ENCODE measurements at places on chromosomes 2 and 18.

- no peak for DNase-seq
- H3K27ac ChIP-seq: no peak overlapping the region
- H3K4me3 ChIP-seq: no peak overlapping the region
- H3K36me3 ChIP-seq: no peaks in the 10 kb centered on the region
- no peaks in the 10 kb centered on the region for H3K27me3 ChIP-seq
Observed at GRCh38 chr2:8837795-8838140, 355 bp upstream of the KIDINS220 start.

GRCh38 chr2:68018727-68019126 lies 44.1 kb downstream of the C1D start:
- H3K36me3 ChIP-seq: no peaks in the 10 kb centered on the region
- no peaks in the 10 kb centered on the region for H3K27me3 ChIP-seq
- 0 out of 2 replicates have a peak overlapping the region, but pooled peaks have one; percentile 11 for H3K27ac ChIP-seq
- no peak overlapping the region for H3K4me3 ChIP-seq
- peaks cover 5% of the 10 kb centered on the region for H3K4me1 ChIP-seq

DNA sequence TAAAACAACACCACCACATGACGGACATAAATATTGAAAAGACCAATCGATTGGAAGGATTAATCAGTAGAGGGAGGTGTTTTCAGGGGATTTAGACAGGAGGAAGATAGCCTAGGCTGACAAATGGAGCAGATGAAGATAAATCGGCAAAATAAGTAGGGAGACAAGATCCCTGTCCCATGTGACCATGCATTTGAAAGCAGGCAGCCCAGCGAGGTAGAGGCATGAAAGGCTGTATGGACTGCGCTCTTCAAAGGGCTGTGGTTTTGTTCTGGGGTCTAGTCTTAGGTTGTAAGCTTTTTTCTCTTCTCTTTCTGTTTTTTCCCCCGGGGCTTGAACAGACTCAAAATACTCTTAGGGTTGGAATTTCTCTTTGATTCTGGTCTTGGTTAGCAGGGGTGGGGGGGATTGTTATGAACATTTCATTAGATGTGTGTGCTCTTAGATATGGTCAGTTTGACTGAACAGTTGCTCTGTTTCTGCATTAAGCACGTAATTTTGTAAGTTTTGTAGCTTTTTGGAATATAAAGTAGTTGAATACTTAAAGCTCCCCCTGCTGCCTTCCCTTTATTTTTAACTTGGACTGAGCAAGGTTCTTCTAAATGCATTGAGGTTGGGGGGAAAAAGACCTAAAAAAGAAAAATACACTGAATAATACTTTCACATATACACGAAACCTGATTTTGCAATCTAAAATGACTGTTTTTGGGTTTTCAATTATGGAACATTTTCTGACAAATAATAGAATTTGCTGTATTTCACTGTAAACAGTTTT lies 32.2 kb downstream of the ZNF532 start:
- DNase-seq: no peak
- no peaks in the 10 kb centered on the region for H3K27me3 ChIP-seq
- peaks cover 37% of the 10 kb centered on the region for H3K36me3 ChIP-seq
- no peak overlapping the region for H3K27ac ChIP-seq

GRCh38 chr2:231929961-231930592 lies 3.9 kb upstream of the NPPC start:
- H3K4me1 ChIP-seq: 0 out of 2 replicates have a peak, but pooled peaks cover 5% of the 10 kb centered on the region
- no peak overlapping the region for H3K27ac ChIP-seq

DNA sequence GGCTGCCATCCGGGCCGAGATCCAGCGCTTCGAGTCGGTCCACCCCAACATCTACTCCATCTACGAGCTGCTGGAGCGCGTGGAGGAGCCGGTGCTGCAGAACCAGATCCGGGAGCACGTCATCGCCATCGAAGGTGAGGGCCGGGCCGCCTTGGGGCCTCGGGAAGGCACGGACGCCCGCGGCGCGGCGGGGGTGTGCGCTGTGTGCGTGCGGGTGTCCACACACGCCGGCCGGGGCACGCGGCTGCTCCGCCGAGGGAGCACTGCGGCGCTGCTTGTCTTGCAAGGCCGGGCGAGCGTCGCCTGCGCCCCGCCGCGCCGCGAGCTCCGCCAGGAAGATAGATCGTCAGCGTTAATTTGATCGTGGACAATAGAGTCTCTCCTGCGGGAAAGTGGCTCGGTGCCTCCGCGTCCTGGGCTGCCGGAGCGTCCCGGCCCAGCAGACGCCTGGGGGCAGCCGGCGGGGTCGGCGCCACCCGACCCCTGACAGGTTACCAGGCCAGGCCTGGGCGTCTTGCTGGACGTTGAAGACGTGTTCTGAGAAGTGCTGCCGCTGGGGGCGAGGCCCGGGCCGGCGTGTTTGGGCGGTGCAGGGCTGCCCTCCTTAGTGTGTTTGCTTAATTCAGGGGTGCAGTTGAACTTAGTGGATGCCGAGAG lies 1.0 kb downstream of the AGAP1 start:
- H3K27me3 ChIP-seq: no peaks in the 10 kb centered on the region
- DNase-seq: peak; percentile 31
- no peaks in the 10 kb centered on the region for H3K36me3 ChIP-seq

DNA sequence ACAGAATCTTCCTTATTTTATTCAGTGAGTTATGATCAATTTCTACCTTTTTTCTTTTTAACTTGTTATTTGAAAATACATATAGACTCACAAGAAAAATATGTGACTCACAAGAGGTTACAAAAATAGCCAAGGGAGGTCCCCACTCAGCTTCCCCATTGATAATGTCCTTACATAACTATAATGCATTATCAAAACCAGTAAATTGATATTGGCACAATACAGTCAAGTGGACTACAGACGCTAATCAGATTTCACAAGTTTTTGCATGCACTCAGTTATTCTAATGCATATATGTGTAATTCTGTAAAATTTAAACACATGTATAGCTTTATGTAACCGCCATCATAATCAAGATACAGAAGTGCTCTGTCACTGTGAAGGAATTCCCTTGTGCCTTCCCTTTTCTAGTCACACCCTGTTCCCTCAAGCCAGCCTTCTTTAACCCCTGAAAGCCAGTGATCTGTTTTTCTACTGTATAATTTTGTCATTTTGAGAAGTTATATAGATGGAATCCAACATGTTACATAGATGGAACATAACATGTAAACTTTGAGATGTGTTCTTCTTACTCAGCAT lies 118.4 kb downstream of the ALMS1 start:
- no peak overlapping the region for H3K4me3 ChIP-seq
- no peaks in the 10 kb centered on the region for H3K27me3 ChIP-seq
- H3K36me3 ChIP-seq: no peaks in the 10 kb centered on the region
- no peak overlapping the region for H3K27ac ChIP-seq
- no peak for DNase-seq

DNA sequence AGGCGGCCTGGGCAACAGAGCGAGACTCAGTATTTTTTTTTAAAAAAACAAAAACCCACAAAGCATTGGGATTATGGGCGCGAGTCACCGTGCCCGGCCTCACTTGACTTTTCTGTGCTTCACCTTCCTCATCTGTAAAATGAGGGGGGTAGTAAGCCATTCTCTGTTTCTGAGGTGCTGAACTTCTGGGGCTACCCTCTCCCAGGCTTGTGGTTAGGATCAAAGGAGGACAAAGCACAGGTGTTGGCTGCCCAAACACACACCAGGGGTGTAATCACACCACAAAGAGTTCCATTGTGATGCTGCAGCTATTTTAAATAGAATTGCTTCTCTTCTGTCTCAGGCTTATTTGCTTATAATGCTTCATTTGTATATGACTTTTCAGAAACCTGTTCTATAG lies 35.8 kb upstream of the INHBB start:
- no peak overlapping the region for H3K4me3 ChIP-seq
- no peaks in the 10 kb centered on the region for H3K36me3 ChIP-seq
- no peak for DNase-seq
- no peak overlapping the region for H3K27ac ChIP-seq
- peaks cover 4% of the 10 kb centered on the region for H3K4me1 ChIP-seq

DNA sequence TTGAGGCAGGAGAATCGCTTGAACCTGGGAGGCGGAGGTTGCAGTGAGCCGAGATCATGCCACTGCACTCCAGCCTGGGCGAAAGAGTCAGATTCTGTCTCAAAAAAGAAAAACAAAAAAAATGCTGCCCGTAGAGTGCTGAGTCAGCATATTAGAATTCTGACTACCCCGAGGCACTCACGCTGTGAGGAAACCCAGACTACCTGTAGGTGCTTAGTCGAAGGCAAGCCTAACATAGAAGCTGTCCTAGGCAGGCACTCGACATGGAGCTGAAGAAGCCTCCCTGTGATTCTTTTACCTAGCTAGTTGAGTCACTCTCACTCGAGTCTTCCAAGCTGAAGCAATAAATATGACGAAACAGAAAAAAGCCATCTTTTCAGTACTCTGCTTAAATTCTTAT lies 1323.2 kb upstream of the DDX18 start:
- no peaks in the 10 kb centered on the region for H3K4me1 ChIP-seq
- H3K36me3 ChIP-seq: no peaks in the 10 kb centered on the region
- no peak for DNase-seq
- H3K4me3 ChIP-seq: no peak overlapping the region
- no peak overlapping the region for H3K27ac ChIP-seq

- H3K27me3 ChIP-seq: no peaks in the 10 kb centered on the region
- no peaks in the 10 kb centered on the region for H3K36me3 ChIP-seq
- no peaks in the 10 kb centered on the region for H3K4me1 ChIP-seq
- H3K4me3 ChIP-seq: no peak overlapping the region
- no peak overlapping the region for H3K27ac ChIP-seq
- no peak for DNase-seq
Observed at GRCh38 chr18:47795434-47795814, 135.0 kb downstream of the SMAD2 start.

DNA sequence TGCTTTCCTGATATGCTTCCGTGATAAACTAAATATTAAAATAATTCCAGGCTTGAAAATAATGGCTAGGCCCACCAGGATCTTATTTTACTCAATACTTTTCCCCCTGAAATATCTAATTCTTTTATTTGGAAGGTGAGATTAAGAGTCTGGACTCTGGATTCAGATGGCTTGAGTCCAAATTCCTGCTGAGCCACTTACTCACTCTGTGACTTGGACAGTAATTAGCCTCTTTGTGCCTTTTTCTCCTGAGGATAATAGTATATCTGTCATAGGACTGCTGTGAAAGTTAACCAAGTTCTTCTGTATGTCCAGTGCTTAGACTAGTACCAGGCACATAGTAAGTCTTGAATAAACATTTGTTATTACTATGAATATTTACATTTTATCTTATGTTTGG lies 127.3 kb upstream of the ERBB4 start:
- no peaks in the 10 kb centered on the region for H3K36me3 ChIP-seq
- DNase-seq: peak; percentile 8
- H3K27ac ChIP-seq: no peak overlapping the region
- H3K4me3 ChIP-seq: no peak overlapping the region
- no peaks in the 10 kb centered on the region for H3K4me1 ChIP-seq
- H3K27me3 ChIP-seq: no peaks in the 10 kb centered on the region

DNA sequence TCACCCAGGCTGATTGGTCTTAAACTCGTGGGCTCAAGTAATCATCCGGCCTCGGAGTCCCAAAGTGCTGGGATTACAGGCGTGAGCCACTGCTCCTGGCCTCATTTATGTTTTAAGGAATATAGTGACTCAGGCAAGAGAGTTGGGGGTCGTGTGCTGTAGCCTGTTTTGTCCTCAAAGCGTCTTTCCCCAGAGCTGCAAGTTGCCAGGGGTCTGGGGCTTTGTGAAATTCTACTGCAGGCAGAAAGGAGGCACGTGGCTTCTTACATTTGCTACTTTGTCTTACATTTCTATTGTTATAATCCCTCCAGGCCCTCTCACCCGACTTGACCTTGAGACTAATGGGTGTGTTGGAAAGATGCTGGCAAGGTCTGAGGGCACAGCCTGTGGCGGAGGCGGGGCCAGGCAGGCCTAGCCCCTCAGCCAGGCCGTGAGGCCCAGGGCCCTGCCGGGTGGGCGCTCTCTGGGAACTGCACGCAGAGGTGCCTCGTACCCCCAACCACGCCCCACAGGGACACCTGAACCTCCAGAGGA lies 85.8 kb upstream of the NDUFV2 start:
- no peaks in the 10 kb centered on the region for H3K36me3 ChIP-seq
- peak overlapping the region; percentile 98 for H3K27ac ChIP-seq
- peaks cover 24% of the 10 kb centered on the region for H3K4me1 ChIP-seq
- H3K27me3 ChIP-seq: no peaks in the 10 kb centered on the region

GRCh38 chr2:224098481-224099230 lies 59.6 kb upstream of the SERPINE2 start:
- H3K36me3 ChIP-seq: no peaks in the 10 kb centered on the region
- no peaks in the 10 kb centered on the region for H3K27me3 ChIP-seq
- H3K4me3 ChIP-seq: no peak overlapping the region
- no peak for DNase-seq
- peaks cover 12% of the 10 kb centered on the region for H3K4me1 ChIP-seq

GRCh38 chr2:140624200-140624599 lies 1506.6 kb downstream of the LRP1B start:
- H3K4me3 ChIP-seq: no peak overlapping the region
- H3K4me1 ChIP-seq: peaks cover 21% of the 10 kb centered on the region
- peak overlapping the region; percentile 75 for H3K27ac ChIP-seq
- no peaks in the 10 kb centered on the region for H3K27me3 ChIP-seq
- DNase-seq: peak; percentile 94
- H3K36me3 ChIP-seq: no peaks in the 10 kb centered on the region

GRCh38 chr2:83378921-83379320 lies 1080.2 kb downstream of the SUCLG1 start:
- no peaks in the 10 kb centered on the region for H3K27me3 ChIP-seq
- DNase-seq: no peak
- H3K4me1 ChIP-seq: no peaks in the 10 kb centered on the region
- H3K4me3 ChIP-seq: no peak overlapping the region
- H3K27ac ChIP-seq: no peak overlapping the region
- H3K36me3 ChIP-seq: no peaks in the 10 kb centered on the region

- H3K4me3 ChIP-seq: no peak overlapping the region
- no peaks in the 10 kb centered on the region for H3K36me3 ChIP-seq
- no peak overlapping the region for H3K27ac ChIP-seq
- no peaks in the 10 kb centered on the region for H3K4me1 ChIP-seq
Observed at GRCh38 chr2:133982256-133982655, 271.6 kb upstream of the MGAT5 start.

- H3K4me3 ChIP-seq: no peak overlapping the region
- peaks cover 14% of the 10 kb centered on the region for H3K4me1 ChIP-seq
- no peaks in the 10 kb centered on the region for H3K36me3 ChIP-seq
- no peak for DNase-seq
- no peaks in the 10 kb centered on the region for H3K27me3 ChIP-seq
Observed at GRCh38 chr18:46256078-46256477, 151.9 kb downstream of the HAUS1 start.

DNA sequence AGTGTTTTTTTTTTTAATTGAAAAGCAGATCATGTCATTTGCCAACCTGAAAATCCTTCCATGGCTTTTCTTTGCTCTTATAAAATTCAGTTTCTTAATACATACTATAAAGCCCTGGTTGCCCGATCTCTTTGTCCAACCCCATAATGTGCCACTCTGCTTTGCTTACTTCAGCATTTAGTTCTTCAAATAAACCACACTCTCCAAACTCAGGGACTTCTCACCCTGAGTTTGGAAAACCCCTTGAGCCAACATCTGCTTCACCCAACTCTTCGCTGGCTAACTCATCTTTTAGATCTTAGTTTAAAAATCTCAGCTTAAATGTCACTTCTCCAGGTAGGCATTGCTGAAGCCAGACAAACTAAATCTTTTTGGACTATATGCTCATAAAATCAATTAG lies 1.3 kb upstream of the STAT1 start:
- H3K27ac ChIP-seq: no peak overlapping the region
- 0 out of 2 replicates have a peak, but pooled peaks cover under 1% of the 10 kb centered on the region for H3K36me3 ChIP-seq

- H3K27ac ChIP-seq: no peak overlapping the region
- peaks cover 24% of the 10 kb centered on the region for H3K4me1 ChIP-seq
- H3K36me3 ChIP-seq: no peaks in the 10 kb centered on the region
- no peaks in the 10 kb centered on the region for H3K27me3 ChIP-seq
- no peak overlapping the region for H3K4me3 ChIP-seq
Observed at GRCh38 chr2:12032398-12032797, 286.0 kb downstream of the LPIN1 start.

GRCh38 chr18:57188851-57189557 lies 42.1 kb downstream of the BOD1L2 start:
- H3K4me1 ChIP-seq: no peaks in the 10 kb centered on the region
- H3K4me3 ChIP-seq: no peak overlapping the region
- no peak for DNase-seq
- no peak overlapping the region for H3K27ac ChIP-seq
- H3K36me3 ChIP-seq: no peaks in the 10 kb centered on the region
